ENCODE measurements at places on chromosomes 5 and 9.

GRCh38 chr5:152178350-152178699 is 226.8 kb downstream of the NMUR2 start:
- no peak for DNase-seq

DNA sequence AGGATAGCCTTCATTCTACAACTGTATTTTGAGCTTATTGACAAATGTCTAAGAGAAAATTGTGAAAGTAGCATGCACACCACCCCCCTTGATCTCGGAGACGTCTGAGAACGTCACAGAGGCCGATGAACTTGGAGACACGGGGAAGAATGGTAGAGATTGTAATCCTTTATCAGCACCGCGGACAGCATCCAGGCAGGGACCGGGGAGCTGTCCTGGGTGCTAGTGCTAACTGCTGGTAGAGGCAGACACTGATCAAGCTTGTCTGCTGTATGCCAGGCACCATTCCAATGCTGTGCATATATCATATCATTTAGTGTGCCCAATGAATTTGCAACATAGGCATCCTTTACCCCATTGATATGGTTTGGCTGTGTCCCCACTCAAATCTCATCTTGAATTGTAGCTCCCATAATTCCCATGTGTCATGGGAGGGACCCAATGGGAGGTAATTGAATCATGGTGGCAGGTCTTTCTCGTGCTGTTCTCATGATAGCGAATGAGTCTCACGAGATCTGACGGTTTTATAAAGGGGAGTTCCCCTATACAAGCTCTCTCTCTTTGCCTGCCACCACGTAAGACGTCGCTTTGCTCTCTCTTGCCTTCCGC is 98.8 kb downstream of the LHX2 start:
- peak; percentile 88 for DNase-seq

- peak; percentile 18 for DNase-seq
Measured at GRCh38 chr9:77019926-77020412, 514 bp downstream of the FOXB2 start.

DNA sequence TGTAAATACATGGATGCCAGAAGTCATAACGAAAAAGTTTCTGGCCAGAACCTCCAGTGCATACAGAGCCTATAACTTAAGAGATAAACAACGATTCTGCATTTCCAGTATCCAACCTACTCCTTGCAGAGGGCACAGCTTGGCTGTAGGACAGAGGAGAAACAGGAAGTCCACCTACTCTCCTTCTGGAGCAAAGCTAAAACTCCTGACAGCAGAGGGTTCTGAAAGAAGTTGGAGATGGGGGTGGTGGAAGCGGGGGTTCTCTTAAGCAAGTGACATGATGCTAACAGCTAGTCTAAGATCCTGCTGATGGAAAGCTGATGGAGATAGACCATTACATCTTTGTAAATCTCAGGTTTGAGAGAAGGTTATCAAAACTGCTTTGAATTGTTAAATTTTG is 35.5 kb upstream of the CTNNAL1 start:
- no peak for DNase-seq

DNA sequence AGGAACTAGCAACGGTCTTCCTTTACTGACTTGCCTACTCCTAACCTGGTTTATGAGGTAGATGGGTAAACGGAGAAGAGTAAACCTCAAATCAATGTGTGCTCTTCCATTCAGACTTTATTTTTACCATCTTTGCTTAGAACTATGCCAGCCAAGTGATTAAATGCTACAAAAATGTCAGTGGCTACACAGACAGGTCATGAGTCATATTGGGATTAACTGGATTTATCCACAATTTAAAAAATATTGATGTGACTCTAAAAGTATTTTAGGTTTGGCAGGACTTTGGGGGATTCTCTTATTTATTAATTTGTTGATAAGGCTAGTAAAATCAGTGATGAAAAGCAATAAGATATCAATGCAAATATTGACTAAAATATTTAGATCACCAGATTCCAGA is 275.0 kb downstream of the PLK2 start:
- DNase-seq: no peak

GRCh38 chr9:7011395-7012067 is 253.8 kb downstream of the KDM4C start:
- no peak for DNase-seq

DNA sequence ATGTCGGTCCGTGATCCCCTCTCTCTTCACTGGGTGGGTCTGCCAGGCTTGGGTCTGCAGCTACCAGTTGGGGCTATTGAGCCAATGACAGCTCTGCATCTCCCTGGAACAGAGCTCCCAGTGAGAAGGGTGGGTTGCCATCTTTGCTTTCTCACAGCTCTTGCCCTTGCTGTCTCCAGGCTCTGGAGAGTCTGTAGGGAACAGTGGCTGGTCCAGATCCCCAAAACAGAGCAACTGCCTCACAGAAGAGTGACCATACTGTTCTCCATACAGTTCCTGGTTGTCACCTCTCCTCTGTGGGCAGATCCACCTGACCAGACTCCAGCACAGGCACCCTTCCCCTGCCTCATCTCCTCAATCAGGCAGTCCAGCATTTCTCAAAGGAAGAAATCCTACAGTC is 5.2 kb upstream of the IFNA17 start:
- DNase-seq: no peak

All from stomach (tissue), 19 donors.